Activated CD4-positive, CD25-positive, alpha-beta regulatory T cell treated with anti-CD3 and anti-CD28 coated beads, Interleukin-2, amount 50 U/mL, for 72 hours (primary cell): ENCODE measurements at places on chromosomes 1 and 21.

DNA sequence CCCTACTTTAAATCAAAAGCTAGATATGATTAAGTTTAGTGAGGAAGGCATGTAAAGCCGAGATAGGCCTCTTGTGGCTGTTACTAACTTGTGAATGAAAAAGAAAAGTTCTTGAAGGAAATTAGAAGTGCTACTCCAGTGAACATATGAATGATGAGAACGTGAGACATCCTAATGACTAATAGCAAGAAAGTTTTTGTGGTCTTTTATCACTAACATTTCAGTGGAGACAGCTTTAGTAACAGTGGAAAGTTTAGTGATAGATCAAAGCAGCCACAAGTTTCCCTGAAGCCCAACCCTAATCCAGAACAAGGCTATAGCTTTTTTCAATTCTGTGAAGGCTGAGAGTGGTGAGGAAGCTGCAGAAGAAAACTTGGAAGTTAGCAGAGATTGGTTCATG lies 73.6 kb upstream of the LRRC8B start:
- DNase-seq: no peak

DNA sequence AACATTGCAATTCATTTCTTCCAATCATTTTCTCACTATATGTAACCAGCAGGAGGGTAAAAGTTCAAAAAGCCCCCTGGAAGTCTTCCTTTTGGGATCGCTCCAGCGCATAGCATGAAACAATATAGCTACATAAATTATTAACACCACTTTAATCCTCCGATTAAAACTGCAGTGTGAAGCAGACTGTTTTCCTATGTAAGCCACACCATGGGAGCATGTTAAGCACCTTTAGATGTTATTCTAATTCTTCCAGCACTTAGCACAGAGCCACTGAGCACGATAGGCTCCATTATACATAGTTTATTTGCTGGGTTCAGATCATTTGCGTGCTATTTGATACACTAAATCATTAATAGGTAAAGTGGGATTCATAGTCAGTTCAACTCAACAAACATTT lies 18.4 kb upstream of the GADD45A start:
- DNase-seq: no peak

DNA sequence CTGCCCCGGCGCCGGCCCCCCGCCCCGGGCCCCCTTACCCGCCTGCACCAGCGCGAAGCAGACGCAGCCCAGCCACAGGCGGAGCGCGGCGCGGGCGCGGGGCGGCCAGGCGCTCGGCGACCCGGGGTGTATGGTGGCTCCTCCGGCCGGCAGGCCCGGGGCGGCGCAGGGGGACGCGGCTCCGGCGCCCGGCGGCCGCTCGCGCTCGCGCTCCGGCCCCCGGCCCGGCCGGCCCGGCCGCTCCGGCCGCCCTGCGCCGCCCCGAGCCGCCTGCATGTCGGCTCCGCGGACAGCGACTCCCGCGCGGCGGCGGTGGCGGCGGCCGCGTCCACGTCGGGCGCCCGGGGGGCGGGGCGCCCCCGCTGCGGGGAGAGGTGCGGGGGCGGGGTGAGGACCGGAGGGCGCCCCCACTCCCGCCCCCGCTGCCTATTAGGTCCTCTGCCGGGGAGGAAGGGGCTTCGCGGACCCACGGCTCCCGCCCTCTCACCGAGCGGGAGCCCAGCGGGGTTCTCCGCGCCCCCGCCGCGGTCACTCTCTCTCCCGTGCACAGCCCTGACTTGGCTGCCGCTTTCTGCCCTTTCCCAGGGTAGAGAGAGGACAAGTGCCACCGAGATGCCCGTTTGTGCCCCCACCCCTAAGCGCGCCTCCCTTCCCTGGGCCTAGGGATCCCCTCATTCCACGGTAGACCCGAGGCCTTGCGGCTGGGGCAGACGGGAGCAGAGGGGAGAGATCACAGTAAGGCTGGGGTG lies at the start of gene FNDC5:
Gene FNDC5, minus strand, starts transcription at position 298 of the 749 bp plus-strand sequence.
- no peak for DNase-seq

- no peak for DNase-seq
These were observed 35.0 kb upstream of the SLC2A1 start for GRCh38 chr1:42993502-42994136.

GRCh38 chr21:14584357-14585095 lies 38.4 kb upstream of the SAMSN1 start:
- no peak for DNase-seq
